Substantia nigra (tissue), 51 donors: ENCODE measurements at places on chromosomes 6 and 20.

GRCh38 chr20:1121429-1121828 is 3.0 kb downstream of the PSMF1 start:
- no peak for DNase-seq

GRCh38 chr6:139058029-139058428 is 29.5 kb downstream of the ABRACL start:
- DNase-seq, result no peak

DNA sequence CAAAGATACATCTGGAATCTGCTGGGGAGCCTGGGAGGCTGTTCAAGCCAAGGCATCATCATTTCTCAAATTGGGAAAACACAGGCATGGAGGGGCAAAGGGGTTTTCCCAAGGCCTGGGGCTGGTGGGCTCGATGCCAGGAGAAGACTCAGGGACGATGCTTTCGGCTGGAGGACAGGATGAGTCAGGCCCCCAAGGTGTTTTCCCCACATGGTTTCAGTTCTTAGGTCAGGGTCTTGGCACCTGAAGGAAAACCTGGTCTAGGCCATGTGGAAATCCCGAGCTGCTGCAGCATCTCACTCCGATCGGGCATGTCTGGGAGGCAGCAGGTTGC is 348.1 kb downstream of the CDC5L start:
- DNase-seq, result no peak

DNA sequence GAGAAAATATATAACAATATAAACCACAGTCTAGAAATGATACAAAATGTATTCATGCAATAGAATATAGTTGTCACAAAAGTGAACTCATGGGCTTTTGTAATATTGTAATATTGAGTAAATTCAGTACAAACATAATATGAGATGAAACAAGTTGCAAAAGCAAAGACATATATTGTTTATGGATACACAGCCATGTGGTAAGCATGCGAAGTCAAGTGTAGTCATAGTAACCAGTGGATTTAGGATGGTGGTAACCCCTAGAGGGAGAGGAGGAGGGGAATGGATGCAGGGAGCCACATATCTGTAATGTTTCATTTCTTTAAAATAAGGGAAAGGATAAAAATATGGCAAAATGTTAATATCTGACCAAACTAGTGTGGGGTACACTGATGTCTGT is 47.3 kb downstream of the ARMC2 start:
- no peak for DNase-seq

- DNase-seq, result no peak
Measured at GRCh38 chr6:139166956-139167313, 32.1 kb downstream of the HECA start.

- peak; percentile 25 for DNase-seq
Measured at GRCh38 chr6:157667211-157668008, 155.6 kb upstream of the SNX9 start.

GRCh38 chr6:170146640-170147039 is 144.2 kb downstream of the DLL1 start:
- DNase-seq, result no peak

DNA sequence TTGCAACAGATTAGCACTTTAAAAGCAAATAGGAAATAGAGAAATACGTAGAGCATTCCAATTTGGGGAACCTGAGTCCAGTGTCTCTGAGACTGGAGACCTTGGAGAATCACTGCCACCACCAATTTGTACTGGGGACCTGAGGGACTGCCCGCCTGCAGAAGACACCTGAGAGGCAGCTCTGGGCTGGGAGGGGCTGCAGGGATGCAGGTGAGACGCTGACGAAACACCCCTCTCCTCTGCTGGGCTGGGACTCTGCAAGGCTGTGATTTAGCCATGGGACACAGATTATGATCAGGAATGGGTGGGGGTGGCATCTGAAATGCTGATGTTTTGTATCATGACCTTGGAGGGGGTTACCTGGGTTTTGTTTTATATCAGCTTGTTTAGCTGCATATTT is 7.0 kb upstream of the APMAP start:
- no peak for DNase-seq

DNA sequence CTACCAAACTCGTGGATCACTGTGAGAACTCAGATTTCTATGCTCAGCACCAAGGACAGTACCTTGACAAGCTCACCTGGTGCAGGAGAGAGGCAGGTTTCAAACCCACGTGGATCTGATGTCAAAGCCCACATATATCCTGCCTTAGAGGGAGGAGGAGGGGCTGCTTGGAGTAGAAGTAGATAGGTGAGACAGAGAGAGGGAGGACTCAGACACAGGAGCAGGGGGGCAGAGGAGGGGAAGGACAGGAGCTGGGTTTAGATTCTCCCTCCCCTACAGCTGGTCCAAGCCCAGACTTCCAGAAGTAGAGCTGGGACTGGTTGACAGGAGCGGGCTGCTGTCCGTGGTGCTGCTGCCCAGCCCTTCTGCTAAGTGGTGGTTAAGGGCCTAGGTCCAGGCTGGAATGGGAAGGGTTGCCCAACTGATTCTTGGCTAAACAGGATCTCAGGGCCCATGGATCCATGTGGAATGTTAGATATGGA is 77.5 kb downstream of the CDH22 start:
- DNase-seq, result no peak

- DNase-seq, result no peak
Measured at GRCh38 chr6:6057442-6058053, 50.8 kb upstream of the NRN1 start.

DNA sequence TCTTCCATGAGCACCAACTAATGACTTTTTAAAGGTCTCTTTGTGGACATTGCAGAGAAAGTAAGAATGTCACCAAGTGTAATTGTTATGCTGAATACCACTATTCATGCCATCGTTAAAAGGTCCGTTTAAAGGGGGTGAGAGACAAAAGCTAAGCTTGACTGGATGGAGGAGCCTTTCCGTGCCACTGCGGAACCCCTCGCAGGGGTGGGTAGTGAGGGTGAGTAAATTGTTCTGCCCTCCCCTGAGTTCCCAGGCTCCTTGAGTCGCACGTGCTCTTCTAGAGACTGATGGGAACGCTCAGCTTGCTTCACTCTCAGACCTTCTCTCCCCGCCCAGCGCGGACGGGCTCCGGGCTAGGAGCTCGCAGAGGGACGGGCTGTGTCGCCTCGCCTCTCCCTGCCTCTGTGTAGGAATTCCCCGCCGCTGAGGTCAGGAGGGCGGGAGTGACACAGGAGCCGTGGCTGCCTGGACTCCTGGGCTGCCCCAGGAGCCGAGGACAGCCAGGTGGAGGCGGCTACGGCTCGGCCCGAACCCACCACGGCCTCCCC is 314.8 kb upstream of the QKI start:
- DNase-seq, result peak; percentile 24

DNA sequence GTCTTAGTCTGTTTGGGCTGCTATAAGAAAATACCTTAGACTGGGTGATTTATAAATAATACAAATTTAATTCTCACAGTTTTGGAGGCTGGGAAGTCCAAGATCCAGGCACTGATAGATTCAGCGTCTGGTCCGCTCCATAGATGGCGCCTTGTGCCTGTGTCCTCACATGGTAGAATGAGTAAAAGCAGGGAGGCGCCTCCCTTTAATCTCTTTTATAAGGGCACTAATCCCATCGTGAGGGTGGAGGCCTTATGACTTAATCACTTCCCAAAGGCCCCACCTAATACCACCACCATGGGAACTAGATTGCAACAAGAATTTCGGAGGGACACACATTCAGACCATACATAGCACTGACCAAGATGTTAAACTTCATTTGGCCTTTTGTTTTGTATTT is 91.2 kb upstream of the TMEM181 start:
- no peak for DNase-seq

- DNase-seq, result peak; percentile 84
Measured at GRCh38 chr6:35468181-35468979, at the start of gene RPL10A. TSS of gene RPL10A (plus strand) at chr6:35468401. CDS start at chr6:35468435, 34 bp downstream.

GRCh38 chr20:41200446-41201202 is 63.3 kb downstream of the PLCG1 start:
- DNase-seq, result no peak

DNA sequence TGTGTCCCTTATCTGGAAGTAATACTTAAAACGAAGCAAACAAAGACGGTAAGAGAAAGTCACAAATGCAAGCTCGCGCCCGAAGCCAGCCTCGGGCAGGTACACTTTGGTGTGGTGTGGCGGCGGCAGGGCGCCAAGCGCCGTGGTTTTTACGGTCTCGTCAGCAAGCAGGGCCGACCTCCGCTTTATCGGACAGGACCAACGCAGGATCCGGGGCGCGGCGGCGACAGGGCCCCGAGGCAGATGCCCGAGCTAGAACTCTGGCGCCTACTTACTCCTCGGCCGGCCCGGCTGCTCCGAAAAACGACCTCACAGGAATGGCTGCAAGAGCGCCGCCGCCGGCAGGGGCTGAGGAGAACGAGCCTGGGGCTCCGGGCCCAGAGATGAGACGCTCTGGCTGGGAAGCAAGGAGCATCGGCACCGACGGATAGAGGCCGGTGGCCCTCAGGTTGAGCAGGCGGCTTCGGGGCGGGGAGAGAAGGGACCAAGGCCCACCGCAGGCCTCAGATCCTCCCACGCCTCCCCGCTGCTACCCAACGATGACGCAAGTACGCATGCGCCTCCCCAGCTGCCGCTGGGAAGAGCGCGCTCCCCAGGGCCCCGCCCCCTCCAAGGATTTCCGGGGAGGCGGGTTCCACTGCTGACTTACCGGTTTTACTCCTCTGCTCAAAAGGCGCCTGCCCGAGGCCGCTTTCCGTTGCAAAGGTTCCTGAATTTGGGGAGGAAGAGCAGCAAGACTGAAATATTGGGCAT is 60.6 kb downstream of the FAM217A start:
- DNase-seq, result peak; percentile 89

DNA sequence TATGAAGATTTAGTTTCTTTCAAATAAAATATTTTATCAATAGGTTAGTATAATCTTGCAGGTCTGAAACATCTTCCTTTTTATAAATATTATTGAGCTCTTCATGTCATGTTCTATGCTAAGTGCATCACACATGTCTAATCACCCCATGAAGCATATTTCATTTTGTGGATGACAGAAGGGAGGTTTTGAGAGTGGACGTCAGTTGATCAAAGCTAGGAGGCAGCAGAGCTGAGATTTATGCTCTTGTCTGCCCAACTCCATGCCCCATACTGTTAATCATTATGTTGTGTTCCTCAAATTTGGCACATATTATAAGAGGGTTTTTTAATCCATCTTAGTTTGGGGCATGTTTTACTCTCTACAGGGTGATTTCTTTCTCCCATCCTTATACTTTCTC is 22.7 kb downstream of the DSE start:
- DNase-seq, result no peak
